B cell (primary cell): ENCODE measurements at places on chromosomes 13 and 19.

GRCh38 chr13:112907871-112908331 lies 61.1 kb upstream of the MCF2L start:
- DNase-seq = no peak

- no peak for DNase-seq
These were observed 881 bp downstream of the GEMIN7 start for GRCh38 chr19:45079911-45080370.

DNA sequence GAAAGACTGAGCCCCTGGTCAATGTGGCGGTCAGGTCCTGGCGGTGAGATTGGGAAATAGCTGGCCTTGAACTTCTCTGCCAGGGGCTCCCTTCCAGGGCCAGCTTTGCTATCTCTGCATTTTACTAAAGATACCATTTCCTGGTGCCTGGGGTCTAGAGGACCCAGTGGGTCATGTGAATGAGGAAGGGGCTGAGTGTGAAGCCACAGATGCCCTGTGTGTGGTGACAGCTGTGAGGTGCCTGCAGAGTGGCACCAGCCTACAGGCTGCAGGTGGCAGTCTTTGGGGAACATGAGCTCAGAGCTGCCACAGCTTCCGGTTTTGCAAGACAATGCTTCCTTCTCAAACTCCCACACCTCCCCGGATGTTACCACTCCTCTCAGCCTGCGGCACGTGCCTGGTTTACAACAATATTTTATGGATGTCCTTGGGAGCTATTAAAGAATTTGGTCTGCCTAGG lies 5.2 kb upstream of the MLNR start:
- DNase-seq = peak; percentile 58

DNA sequence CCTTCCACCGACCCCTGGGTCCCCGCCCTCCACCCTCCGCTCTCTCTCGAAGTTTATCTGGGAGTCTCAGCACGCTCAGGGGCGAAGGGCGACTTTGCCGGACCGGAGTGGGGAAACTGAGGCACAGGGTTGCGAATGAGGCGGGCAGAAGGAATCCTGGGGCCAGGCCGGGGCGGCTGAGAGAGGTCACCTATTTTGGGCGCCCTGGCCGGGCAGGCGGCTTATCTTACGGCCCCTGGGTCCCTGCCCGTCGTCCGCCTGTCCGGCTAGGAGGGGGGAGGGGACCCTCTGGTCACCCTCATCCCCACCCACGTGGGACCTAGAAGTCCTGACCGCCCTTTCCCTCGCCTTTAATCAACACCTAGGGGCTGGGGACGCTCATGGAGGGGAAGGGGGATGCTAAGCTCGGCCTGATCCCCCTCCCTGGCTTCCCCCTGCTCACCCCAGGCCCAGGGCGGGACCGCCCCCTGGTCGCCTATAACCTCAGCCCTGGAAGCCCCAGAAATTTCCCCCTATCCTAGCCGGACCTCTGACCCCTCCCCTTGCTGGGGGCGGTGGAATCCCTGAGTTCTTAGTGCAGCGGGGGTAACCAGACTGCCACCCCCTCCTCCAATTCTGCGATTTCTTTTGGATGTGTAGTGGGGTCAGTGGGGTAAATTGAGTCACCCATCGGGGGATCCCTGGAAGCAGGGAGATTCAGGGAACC lies 556 bp downstream of the TRIP10 start:
- no peak for DNase-seq

- DNase-seq = no peak
These were observed 38.3 kb upstream of the DCUN1D2 start for GRCh38 chr13:113528813-113529180.

DNA sequence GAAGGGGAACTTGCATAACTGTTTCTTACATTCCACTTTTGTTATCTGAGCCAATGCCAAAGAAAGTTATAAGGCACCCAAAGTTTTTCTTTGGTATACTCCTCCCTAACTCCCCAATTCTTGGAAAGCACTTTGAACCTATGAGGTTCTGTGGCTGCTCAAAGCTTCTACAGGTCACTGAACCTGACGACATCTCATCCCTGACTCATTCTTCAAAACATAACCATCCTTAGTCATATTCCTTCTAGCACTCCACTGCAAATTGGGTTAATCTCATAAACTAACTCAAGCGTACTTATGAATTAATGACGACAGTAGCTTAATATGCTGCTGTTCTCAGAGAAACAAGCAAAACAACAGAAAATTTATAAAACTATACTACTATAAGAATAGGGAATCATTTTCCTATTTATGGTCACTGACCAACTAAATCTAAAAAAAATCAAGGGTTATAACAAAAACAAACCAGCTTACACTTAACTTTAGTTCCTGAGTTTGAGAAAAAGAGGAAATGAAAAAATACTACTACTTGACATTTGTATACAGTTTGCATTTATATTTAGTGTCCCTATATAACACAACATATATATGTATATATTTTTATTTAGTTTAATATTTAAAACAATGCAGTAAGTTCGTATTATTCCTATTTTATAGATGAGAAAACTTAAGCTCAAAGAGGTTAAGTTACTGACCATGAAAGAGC lies 69.1 kb downstream of the CAB39L start:
- DNase-seq = peak; percentile 12

GRCh38 chr13:51769455-51770127 lies 34.4 kb downstream of the DHRS12 start:
- no peak for DNase-seq

GRCh38 chr13:44843403-44843802 lies 145.9 kb downstream of the NUFIP1 start:
- DNase-seq = no peak

DNA sequence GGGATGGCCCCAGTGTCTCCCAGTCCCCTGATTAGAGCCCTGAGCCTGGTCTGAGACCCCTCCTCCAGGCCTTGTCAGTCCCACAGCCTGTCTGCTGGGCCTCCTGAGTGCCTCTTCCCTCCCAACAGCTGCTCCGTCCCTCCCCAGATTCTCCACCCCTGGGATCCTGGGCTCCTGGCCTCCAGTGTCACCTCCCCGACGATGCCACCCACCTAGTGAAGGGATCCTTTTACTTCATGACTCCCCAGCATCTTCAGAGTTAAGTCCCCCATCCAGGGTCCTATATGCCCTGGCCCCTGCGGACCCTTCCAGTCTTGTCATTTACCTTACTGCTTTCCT lies 4.4 kb upstream of the PRX start:
- DNase-seq = no peak

DNA sequence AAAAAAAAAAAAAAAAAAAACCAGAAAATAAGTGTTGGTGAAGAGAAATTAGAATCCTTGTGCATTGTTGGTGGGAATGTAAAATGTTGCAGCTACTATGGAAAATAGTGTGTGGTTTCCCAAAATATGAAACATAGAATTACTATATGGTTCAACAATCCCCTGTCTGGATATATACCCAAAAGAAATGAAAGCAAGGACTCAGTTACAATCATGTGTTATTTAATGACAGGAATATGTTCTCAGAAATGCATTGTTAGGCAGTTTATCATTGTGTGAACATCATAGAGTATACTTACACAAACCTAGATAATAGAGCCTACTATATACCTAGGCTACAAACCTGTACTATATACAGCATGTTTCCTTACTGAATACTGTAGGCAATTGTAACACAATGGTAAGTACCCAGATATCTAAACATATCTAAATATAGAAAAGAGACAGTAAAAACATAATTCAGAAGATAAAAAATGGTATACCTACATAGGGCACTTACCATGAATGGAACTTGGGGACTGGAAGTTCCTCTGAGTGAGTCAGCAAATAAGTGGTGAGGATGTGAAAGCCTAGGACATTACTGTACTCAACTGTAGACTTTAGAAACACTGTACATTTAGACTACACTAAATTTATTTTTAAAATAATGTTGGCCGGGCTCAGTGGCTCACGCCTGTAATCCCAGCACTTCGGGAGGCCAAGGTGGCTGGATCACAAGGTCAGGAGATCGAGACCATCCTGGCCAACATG lies 25.7 kb upstream of the SLC7A1 start:
- no peak for DNase-seq

DNA sequence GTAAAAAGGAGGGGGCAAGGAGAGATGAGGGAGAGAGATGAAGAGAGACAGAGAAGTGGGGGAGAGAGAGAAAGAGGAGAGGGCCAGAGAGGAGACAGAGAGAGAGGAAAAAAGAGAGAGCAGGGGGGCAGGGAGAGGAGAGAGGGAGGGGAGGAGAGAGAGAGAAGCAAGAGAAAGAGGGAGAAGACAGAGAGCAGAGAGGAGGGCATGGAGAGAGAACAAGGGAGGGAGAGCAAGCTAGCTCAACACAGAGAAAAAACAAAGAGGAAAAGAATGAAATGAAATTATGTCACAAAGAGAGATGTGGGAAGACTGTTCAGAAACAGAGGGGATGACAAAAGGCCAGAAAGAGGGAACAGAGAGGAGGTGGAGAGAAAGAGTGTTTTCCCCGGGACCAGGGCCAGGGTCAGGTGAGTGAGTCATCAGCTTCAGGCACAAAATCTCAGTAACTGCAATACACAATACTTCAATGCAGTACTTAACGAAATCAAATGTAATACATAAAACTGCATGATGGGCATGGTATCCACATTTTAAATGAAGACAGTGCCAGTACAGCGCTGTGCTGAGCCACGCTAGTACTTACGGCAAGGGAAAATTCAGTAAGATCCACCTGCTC lies 4.8 kb downstream of the KLK7 start:
- no peak for DNase-seq

DNA sequence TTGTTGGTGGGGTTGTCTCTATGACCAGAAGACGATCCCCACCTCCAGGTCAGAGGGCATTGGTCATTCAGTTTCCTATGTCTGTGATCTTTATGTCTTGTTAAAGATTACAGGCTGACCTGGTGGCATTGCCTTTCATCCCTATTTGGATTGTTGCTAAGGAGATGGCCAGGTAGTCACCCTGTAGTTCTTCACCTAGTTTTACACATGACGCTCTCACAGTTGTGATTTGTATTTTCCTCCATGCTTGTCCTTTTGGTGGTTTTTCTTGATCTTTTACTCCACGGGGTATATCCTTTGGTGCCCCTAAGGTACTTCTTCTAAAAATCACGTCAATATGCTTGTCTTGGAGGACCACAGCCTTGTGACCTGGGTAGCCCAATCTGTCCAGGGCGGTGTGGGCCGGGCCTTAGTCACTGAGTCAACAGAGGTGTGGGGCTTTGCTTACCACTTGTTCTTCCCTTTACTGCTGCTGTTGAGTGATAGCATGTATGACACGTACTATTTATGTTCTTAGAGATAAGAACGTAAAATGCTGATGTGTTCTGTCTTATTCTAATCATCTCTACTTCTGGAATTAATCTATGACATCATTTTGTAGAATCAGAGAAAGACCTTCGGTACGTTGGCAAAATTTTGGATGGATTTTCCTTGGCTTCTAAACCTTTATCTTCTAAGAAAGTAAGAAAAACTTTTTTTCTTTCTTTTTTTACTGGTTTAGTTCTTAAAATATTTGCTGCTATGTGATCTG lies 20.1 kb downstream of the GPATCH1 start:
- DNase-seq = no peak

DNA sequence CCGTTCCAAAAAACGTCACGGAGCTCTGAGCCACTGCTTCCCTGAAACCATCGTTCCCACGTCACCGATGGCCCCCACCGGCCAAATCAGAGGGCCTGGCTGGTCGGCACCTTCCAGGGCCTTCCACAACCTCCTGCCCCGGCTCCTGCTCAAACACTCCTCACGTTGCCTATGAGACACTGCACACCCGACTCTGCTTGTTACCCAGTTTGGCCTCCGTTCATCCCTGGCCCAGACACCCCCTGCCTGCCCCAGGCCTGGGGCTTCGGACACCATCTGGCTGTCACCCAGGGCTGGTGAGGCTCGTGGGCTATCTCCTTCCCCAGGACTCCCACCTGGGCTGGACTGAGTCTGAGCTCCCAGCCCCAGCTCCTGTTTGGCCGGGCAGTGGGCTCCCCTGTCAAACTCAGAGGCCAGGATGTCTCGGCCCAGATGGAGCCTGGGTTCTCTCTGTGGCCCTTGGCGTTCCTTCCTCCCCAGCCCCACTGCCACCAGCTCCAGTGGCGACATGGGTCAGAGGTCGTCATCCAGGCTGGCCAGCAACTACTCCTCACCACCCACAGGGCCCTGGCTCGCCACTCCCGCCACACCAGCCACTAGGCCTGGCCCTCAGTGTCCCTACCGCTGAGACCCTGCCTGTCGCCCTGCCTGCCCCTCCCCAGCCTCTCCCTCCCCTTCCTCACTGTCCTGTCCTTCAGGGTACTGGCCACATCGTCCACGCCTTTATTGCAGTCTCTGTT lies 17.7 kb downstream of the CERS1 start:
- DNase-seq = no peak

- no peak for DNase-seq
These were observed 246.3 kb upstream of the RFC3 start for GRCh38 chr13:33571618-33572017.

- DNase-seq = no peak
These were observed 24.6 kb downstream of the POP4 start for GRCh38 chr19:29630655-29631054.

GRCh38 chr19:36128392-36128736 lies 11.5 kb upstream of the CAPNS1 start:
- DNase-seq = no peak

GRCh38 chr13:114132419-114133121 lies at the start of gene RASA3:
Gene RASA3, minus strand, starts transcription at chr13:114132623. Its CDS starts 134 bp downstream, at chr13:114132489.
- DNase-seq = peak; percentile 74

- no peak for DNase-seq
These were observed 27.3 kb downstream of the CHAF1A start for GRCh38 chr19:4429771-4430171.

DNA sequence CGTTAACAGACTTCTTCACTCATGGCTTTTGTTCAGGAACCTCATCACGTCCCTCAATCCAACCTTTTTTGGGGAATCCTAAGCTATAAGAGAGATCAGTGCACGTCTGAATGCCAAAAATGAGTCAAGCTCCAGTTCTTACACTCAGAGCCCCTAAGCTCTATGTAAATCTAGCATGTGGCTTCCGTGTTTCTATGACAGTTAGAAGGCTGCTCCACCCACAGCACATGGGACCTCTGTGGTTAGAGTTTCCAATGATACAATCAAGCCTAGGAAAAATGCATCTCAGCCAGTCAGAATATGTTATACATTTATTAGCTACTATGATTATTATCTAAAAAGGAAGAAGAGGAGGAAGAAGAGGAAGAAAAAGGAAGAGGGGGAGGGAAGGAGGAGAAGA lies 135.9 kb downstream of the ENOX1 start:
- DNase-seq = no peak

DNA sequence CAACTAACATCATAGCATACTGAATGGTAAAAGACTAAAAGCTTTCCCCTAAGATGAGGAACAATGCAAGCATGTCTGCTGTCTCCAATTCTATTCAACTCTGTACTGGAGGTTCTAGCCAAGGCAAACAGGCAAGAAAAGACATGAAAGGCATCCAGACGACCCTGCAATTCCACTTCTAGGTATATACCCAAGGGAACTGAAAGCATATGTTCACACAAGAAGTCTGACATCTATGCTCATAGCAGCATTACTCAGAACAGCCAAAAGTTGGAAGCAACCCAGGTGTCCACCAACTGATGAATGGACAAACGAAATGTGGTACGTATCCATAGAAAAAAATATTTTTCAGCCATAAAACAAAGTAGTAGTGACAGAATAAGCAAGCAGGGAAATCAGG lies 39.1 kb downstream of the PEPD start:
- DNase-seq = no peak

DNA sequence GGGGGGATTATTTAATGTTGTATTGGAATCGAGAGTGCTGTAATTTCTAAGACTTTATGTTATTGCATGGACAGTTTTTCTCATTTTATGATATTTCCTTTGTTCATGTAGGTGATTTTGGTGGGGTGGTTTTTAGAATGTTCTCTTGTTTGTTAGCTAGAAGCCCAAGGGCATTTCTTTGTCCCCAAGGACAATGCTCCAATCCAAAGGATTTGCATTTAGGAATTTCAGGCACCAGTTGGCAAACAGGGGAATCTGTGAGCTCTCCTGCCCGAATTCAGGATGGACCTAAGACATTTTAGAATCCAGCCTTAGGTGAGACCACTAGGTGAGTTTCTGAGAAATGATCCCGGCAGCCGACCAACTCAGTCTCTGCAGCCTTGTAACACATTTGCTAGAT lies 324.9 kb downstream of the KCNRG start:
- no peak for DNase-seq
